ENCODE measurements at places on chromosomes 16 and 17.

DNA sequence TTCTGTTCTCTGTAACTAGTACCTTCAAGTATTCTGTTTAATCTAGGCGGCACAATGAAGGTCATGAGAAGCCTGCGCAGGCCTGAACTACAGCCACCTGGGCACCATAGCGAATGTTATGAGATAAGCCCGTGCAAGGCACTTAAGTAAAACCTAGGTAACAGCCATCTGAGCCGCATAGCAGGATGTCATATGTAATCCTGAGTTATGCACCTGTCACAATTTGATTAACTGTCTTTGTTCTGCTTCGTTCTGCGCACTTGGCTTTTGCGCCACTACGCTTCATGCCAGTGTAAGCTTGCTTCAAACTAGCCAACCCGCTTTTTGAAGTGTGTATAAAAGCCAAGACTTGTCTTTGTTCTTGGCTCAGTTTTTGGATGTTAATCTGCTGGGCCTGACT, 449.8 kb downstream of the KCNJ18 start:
- DNase-seq = no peak

DNA sequence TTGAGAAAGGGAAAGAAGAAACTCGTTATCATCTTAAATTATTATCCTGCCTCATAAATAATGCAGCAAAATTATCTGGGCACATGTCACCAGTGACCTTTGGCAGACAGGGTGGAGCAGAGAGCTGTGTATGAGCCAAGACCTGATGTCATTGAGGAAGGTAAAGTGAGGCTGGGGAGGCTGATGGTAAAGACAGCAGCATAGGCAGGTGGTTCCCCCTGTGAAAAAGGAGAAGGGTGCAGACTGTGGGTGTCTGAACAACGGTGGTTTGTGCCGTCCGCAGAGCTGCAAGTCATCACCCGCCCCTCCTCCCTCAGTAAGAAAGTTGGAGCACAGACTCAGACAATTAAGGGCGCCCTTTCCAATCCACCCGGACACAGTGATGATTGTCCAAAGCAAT, 30.8 kb upstream of the METTL16 start:
- DNase-seq = no peak

DNA sequence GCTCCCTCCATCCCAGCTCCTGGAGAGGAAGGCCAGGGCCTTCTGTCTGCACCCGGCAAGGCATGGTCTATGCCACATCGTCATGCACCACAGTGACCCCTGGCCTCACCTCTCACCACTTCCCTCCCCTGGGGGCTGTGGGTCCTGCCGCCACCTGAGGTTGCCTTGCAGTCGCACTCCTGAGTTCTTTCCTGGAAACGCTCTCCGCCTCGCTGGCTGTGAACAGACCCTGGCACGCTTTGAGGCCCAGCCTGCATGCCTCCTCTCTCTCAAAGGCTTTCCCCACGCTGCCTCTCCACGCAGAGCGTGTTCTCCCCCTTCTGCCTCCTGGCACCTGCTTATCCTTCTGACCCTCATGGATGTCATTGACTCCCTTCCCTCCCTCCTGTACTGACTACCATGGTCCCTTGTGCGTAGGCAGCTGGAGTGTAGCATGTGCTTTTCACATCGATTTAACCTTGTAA, 45.4 kb downstream of the SEC14L1 start:
- DNase-seq = no peak

- no peak for DNase-seq
Observed at GRCh38 chr17:40547079-40547784, 18.0 kb downstream of the CCR7 start.

- no peak for DNase-seq
Observed at GRCh38 chr16:73252446-73252845, 204.5 kb upstream of the ZFHX3 start.

DNA sequence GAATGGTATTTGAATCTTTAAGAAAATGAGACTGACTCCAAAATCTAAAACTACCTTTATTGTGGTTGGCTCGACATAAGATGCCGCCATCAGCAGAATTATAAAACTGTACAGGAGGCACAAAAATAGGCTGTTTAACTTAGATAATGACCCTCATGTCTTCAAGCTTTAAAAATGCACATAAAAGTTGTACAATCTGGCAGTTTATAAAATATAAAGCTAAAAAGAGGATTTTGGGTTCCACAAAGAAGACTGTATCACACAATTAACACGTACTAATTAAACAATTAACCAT, 18.6 kb upstream of the ICAM2 start:
- DNase-seq = no peak

DNA sequence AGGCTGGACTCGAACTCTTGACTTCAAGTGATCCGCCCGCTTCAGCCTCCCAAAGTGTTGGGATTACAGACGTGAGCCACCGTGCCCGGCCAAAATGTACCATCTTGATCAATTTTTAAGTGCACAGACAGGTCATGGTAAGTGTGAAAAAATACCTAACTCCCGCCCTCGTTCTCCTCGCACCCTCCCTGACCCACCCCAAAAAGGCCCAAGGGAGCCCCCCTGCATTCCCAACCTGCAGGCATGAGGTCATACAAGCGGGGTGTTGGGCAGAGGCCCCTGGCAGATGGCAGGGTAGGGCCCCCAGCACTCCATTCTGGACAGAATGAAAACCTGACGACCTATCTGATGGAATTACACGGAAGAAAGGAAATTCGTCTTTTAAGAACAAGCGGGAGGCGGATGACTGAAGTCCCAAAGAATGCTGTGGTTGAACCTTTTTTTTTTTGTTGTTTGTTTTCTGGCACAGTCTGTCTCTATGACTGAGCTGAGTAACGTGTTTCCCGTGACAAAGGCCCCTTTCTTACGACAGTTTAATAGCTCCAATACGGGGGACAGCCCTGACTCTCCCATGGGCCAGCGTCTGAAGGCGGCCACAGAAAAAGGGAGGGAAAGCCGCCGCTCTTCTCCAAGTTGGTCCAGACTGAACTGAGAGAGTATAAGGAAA, 376.4 kb downstream of the SLC39A11 start:
- peak; percentile 89 for DNase-seq

DNA sequence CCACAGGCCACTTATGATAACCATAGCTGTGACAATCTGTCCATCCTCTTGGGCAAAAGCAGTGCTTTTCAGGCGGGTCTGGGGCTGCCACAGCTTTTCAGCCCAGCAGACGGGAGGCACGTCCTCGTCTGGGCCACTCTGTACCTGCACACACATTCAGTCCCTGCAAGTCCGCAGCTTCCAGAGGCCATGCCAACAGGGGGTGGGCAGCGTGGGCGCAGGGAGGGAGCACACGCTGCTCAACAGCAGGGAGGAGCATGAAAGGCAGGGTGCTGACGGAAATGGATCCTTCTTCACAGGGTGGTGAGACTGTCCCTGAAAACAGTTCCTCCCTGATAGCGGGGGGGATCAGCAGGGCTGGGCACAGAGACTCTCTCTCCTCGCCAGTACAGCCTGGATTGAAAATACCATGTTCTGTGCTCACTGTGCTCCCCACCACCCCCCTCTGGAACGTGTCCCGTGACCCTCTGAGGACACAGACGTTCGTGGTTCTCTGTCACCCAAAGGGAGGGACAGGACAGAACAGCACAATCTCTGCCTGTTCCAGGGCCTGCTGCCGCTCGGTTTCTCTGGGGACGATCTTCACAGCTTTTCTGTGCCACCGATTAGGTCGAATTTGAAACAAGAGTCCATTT, 41.7 kb downstream of the PEMT start:
- DNase-seq = no peak

DNA sequence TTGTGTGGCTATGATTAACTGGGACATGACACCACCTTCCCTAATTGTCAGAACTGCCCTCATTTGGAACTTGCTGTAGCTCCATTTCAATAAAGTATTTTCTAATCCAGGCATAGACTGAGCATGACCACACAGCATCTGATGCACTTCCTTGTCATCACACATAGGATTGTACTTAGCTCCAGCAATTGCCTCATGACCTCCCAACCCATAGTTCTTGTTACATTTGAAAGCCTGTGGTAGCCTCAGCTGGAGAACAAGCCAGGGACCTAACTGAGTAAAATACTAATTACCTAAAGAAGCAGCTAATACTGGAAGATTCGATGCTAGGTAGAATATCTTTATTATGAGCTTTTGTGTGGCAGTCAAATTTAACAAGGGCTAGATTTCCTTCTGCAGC, 187.3 kb upstream of the KIF2B start:
- no peak for DNase-seq

All from AG09309 (cell line).